Spleen (tissue), 13 donors: ENCODE measurements at places on chromosomes 1 and 21.

GRCh38 chr1:228004856-228005462 lies 1.8 kb upstream of the WNT3A start:
- DNase-seq: peak; percentile 45

GRCh38 chr1:212618466-212619210 lies 10.1 kb downstream of the ATF3 start:
- DNase-seq: no peak

DNA sequence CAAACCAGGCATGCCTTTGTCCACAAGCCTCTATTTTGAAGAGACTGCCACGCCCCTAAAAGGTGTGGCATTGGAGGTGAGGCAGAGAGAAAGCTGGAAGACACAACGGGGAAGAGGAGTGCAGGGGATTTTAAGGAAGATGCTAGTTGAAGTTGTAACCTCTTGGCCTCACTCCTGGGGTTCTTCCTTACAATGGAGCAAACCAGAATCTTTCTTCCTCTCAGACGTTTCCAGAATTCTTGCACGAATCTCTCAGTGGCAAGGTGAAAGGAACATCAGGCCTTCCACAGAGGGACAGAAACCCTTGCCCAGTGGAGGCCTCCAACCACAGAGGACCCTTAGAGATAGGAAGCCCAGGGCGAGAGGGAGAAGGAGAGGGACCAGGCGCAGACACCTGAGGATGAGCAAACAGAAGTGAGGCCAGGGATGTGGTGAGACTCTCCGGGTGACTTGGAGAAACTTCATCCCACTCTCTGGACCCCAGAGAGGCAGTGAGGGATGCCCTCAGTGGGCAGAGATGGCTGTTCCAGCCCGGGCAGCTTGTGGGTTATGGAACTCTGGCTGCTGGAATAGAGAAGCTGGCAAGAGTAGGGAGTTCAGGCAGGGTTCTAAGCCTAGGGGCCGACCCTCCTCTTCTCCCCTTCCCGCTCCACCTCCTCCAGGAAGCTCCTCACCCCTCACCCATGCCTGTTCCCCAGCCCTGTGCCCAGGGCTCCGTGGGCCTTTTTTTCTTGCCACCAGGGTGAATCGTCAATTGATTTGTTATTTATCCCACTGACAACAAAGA lies 136.8 kb upstream of the RUNX3 start:
- peak; percentile 51 for DNase-seq

- DNase-seq: no peak
These were observed 141.8 kb downstream of the AKT3 start for GRCh38 chr1:243708210-243708609.

DNA sequence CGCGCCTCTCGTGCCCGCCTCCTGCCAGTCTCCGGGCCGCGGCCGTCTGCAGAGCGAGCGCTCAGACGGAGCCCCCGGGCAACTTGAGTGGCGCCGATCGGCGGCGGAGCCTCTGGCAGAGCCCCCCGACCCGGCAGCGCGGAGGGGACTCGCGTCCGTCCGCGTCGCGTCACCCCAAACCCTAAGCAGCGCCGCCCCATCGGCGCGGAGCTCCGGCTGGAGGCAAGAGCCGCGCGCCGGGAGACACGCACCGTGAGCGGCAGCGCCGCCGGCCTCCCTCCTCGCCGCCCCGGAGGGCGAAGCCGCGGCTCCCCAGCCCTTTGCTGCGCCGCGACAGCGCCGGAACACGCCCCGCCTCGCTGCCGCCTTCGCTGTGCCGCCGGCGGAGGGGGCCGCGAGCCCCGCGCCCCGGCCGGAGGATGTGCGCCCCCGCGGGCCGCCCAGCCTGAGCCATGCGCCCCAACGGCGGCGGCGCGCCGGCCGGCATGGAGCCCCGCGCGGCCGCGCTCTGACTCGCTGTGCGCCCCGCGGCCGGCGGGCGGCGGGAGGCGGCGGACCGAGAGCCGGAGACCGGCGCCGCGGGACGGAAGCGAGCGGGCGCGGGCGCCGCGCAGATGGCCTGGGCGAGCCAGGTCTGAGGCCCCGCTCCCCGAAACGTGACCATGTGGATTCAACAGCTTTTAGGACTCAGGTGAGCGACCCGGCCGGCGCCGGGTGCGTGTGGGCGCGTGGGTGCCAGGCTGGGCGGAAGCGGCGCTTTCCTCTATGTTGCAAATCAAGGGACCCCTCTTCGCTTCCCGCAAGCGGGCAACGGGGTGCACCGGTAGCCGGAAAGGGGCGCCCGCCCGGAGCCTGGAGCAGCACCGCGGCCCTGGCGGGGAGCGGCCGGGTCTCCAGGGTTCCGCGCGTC lies 610 bp downstream of the AJAP1 start:
- DNase-seq: no peak

DNA sequence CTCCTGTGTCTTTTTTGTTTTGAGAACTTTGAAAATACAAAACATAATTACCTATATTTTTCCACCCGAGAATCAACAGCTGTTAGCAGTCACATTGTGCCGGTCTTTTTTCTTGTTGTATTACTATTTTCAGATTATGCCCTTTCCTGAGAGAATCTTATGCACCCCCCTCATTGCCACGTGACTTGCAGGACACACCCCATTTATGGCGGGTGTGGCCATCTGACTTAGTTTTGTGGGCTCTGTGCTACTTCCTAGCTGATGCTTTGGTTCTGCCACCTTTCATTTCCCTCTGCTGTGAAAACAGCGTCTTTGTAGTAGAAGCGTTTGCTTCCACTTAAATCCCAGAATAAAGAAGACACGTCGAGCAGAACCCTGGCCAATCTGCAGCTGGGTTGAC lies 82.8 kb upstream of the SOX13 start:
- DNase-seq: no peak

GRCh38 chr1:32886828-32887414 lies 630 bp downstream of the HPCA start:
- no peak for DNase-seq

DNA sequence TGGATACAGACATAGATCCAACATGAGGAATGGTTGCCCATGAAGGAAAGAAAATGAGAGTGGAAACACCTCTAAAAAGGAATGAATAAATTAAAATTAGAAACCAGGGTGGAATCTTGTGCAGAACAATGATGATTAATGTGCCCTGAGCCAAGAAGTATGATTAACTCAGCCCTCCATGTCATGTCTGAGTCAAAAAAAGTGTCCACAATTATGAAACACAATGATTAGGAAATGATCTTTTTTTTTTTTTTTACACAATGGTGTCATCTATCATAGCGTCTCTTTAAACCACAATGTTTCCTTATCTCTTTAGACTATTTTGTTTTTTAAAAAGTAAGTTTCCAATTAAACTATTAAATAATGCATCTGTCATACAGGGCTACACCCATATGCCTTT lies 78.9 kb upstream of the RAB4A start:
- no peak for DNase-seq

DNA sequence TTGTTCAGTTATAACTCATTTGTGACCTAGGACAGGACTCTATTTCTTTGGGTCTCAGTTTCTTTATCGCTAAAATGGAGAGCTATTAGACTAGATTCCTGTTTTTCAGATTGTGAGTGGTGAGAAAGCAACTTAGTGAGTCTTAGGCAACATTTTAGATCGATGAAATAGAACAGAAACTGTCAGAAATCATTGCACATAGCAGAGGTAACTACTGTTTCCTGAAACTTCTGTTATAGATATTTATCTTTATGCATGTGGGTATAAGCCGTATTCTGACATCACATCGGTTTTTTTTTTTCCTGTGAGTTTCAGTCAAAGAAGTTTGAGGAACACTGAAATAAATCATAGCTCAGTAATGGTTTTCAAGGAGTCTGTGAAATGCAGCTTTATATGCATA lies 42.1 kb upstream of the DNAJC6 start:
- no peak for DNase-seq

DNA sequence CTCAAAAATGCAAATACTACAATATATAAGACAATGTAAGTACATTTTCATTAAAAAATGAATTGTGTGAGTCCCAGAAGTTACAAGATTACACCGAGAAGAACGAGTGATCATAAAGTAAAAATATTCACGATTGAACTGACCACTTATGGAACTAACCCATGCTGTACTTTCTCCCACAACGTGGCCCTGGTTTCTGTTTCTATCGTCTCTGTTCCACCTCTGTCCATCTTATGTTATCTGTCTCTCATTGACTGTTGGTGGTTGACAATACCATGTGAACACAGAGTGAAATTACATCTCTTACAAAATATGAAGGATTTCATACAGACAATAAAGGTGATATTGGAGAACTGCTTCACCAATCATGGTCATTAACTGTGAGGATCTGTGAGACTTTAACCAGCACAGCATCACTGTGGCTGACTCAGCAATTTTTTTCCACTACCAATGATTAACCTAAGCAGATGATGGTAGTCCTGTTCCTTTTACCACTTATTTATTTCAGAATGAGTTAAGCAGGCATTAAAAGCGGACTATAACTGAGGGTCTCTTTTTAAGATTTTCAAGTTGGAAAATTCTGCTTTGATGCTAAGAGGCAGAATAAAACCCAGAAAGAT lies 165.1 kb downstream of the TGFB2 start:
- no peak for DNase-seq

DNA sequence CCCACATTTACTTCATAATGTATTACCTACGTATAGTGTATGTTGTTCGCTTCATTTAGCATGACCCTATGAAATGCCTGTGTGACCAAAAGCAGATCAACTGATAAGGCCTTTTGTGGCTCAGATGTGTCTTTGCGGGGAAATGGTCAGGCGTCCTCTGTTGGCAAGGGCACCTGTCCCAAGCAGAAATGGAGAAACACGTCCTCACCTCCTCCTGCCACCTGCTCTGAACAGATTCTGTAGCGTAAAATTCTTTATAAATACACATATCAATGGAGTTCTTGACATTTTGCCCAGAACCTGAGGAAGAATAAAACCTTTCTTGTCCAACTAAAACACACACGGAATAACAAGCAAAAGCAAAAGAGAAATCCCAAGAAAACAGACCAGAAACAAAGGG lies 417.9 kb downstream of the KIF26B start:
- no peak for DNase-seq

GRCh38 chr1:21794656-21795055 lies 11.7 kb upstream of the USP48 start:
- no peak for DNase-seq

DNA sequence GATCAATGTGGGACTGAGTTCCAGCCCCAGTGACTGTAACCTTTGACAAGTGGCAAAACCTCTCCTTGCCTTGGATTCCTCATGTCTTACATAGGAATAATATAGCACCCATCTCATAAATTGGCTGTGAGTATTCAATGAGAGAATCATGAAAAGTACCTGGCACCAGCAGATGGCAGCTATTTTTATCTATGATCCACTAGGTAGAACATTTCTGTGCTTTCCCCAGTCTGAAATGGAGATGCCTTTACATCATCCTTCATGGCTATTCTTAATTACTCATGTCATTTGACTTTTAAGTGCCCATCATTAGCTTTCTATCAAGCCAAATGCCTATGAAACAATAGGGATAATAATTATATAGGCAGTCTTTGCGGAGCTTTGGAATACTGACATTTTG lies 130.1 kb downstream of the TGFB2 start:
- DNase-seq: no peak

DNA sequence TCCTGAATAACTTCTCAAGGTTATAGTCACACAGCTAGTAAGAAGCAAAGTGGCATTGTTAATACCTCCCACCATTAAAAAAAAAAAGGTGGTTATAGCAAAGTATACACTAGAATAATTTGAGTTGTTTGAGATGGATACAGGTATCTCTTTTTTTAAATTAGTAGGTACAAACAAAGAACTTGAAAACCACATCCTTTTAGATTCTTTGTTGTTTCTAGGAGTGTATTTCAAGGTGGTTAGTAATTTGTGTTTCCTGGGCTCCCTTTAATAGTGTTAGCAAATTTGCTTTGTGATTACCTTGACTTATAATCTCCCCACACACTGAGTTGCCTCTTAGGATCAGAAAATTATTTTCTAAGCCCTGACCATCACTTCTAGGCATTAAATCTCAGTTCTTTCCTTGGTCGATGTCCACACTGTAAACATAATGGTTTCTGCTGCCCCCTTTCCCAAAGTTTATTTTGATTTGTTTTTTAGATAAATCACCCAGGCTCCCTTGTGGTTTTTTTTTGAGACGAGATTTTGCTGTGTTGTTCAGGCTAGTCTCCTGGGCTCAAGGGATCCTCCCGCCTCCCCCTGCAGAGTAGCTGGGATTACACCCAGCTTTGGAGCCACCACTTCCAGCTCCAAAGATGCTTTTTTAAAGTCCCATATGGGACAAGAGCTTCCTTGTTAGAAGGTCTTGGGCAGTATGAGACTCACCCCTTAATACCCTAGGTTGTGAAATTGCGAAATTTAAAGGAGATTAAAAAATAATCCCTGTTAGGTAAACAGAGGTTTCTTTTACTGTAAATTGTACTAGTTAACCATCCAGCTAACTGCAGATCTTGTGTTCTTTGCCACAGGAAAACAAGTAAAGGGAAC lies 6.2 kb downstream of the AKIRIN1 start:
- DNase-seq: no peak

GRCh38 chr1:84869720-84870119 lies 23.3 kb downstream of the LPAR3 start:
- DNase-seq: no peak

DNA sequence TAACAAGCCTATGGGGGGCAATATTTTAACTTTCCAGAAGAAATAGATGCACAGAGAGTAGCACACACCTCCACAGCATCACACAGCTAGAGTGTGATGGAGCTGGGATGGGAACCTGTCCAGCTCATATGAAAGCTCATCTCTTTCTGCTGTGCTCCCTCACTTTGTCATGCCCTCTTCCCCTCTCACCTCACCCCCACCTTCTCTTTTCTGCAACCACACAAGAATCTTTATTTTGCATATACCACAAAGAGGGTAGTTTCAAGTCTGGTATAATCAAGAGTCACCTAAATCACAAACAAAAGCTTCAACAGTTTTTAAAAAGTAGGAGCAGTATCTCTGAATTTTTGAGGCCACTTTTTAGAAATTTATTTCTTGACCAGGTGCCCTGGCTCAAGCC lies 22.6 kb downstream of the FOXD2 start:
- no peak for DNase-seq

DNA sequence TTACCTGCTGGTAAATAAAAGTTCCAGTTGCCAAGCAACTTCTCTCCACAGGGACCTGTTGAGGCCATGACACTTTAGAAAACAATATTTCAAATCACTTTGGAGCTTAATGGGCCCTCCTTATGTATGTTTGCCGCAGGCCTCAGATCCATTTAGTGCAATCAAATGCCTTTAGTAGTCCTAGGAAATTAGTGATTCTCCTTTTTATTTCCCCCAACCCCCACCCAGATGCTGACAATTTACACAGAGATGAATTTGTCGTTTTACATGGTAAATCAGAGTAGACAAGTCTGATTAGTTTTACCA lies 83.6 kb downstream of the CLIC4 start:
- no peak for DNase-seq

DNA sequence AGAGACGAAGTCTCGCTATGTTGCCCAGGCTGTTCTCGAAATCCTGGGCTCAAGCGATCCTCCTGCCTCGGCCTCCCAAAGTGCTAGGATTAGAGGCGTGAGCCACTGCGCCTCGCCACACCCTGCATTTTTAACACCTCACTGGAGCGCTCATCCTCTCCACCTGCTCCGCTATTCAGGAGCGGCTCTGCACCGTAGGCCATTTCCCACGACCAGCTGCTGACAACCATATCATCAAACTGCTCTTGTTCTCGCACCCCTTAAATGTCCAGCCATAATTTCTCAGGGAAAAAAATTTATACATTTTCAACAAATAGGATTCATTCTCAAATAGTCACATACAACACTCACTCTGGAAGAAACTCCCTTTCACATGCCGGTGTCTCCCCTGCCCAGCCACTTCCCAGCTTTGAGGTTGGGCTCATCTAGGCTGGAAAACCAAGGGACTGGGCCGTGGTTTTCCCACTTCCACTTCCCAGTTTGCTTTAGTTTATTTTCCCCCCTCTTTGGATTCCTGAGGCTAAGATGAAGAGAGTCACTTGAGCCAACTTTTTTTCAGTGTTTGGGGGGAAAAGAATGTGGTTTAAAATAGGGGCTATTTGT lies 639 bp upstream of the IPO9 start:
- DNase-seq: no peak
